Psoas muscle (tissue), 8 donors: ENCODE measurements at places on chromosomes 1 and 21. TPM values are rescaled to one million over a fixed set of nuclear protein-coding genes. Genes with fewer than 3 reads are reported as not detected.

CSMD2 gene
- total RNA-seq, result 0.32 TPM

SPRR5 gene
- not detected for total RNA-seq

ADORA3 gene
- 2.1 TPM for total RNA-seq

ARHGAP29 gene
- 11.8 TPM for total RNA-seq

SLAMF6 gene
- total RNA-seq, result 0.14 TPM

TEX38 gene
- not detected for total RNA-seq

NUP210L gene
- 0.19 TPM for total RNA-seq

HTR1D gene
- not detected for total RNA-seq

ZNF593OS gene
- total RNA-seq, result 1.6 TPM

RSPH1 gene
- not detected for total RNA-seq

GBP5 gene
- total RNA-seq, result 0.29 TPM

LRRC8C gene
- total RNA-seq, result 3.7 TPM

CD247 gene
- total RNA-seq, result 1.1 TPM

CDCA8 gene
- 0.12 TPM for total RNA-seq

SRSF4 gene
- total RNA-seq, result 69.0 TPM

NBPF4 gene
- total RNA-seq, result not detected

DCST1 gene
- not detected for total RNA-seq
